NCI-H187 (cell line): ENCODE measurements at places on chromosomes 12 and 14.
A peak's percentile ranks its signal among the peaks of the same experiment; 100 is the strongest.

- DNase-seq, result no peak
Measured at GRCh38 chr12:132596016-132596415, 14.4 kb downstream of the LRCOL1 start.

GRCh38 chr12:122062832-122063693 lies 15.5 kb upstream of the MLXIP start:
- no peak for DNase-seq

- peak; percentile 27 for DNase-seq
Measured at GRCh38 chr12:41277100-41277945, 89.2 kb downstream of the PDZRN4 start.

GRCh38 chr12:26748412-26748740 lies 84.6 kb downstream of the ITPR2 start:
- DNase-seq, result no peak

- no peak for DNase-seq
Measured at GRCh38 chr12:109113661-109114321, 2.6 kb upstream of the ACACB start.

DNA sequence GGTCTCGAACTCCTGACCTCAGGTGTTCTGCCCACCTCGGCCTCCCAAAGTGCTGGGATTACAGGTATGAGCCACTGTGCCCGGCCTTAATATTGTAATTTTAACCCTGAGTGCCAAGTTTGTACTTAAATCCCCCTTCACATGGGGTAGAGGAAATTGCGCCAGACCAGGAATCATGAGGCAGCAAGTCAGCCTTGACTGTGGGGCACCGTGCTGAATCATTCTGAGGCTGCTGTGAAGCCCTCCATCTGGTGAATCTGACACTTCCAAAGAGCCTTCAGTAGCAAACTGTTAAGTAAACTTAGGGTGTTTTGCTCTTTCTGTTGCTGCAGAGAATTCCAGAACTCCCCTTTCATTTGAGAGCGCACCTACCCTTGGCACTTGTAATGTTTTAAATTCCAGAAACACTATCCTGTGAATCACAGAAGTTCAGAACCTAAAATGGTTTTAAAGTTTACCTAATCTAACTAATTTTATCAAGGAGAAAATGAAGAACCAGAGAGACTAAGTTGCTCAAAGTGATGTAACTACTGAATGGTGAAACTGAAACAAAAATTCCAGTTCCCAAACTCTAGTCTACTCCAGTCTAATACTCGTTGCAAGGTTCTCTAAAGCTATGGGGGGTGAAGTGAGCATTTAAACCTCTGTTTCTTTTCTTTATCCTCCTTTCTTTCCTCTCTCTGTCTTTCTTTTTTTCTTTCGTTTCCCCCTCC lies 7.5 kb downstream of the HEBP1 start:
- DNase-seq, result no peak

DNA sequence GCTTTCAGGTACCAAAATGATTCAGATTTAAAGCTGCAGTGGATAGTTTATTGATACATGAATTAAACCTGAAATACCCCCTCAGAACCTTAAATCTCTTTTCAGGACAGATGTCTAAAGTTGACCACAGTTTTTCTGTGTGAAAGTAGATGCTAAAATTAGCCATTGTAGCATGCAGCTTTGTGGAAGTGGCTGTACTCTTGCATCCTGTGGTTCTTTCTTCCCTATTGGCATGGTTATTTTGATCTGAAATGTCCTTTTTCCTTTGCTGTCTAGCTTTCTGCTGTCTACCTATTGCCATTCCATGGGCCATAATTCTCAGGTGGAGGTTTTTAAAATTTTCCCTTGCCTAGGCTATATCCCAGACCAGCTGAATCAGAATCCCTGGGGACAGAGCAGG lies 455.6 kb downstream of the ZFP36L1 start:
- no peak for DNase-seq

DNA sequence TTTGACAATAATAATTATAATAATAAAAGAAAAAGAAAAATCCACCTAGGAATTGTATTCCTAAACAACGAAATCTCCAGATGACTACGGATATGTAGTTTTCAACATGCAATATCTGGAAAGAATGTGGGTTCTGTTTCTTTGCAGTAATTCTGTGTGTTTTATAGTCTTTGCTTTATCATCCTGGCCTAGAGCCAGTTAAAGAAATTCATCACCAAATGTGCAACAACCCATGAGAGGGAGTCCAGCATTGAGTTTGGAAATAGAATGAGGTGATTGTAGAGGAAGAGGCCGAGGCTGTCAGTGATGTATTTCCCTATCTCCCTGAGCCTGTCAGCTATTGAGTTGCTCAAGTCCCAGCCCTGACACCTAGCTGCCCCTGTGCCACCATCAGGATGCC lies 200.5 kb upstream of the DCN start:
- DNase-seq, result no peak

GRCh38 chr12:90964616-90965015 lies 9.6 kb upstream of the CCER1 start:
- DNase-seq, result no peak

GRCh38 chr14:77000340-77001270 lies 27.9 kb downstream of the IRF2BPL start:
- DNase-seq, result peak; percentile 80

DNA sequence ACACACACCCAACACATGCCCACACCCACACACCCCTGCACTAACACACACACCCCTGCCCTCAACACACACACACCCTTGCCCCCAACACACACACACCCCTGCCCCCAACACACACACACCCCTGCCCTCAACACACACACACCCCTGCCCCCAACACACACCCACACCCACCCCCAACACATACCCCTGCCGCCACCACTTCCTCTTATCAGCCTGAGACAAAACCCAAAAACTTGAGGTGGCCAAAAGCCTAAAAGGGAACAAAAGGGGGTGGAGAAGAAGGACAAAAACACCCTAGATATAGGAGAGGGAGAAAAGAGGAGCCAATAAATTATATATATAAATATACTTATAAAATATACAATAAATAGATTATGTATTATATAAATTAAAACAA lies 9.1 kb upstream of the DEGS2 start:
- DNase-seq, result no peak

GRCh38 chr14:94346841-94347240 lies 23.7 kb upstream of the SERPINA6 start:
- DNase-seq, result no peak

DNA sequence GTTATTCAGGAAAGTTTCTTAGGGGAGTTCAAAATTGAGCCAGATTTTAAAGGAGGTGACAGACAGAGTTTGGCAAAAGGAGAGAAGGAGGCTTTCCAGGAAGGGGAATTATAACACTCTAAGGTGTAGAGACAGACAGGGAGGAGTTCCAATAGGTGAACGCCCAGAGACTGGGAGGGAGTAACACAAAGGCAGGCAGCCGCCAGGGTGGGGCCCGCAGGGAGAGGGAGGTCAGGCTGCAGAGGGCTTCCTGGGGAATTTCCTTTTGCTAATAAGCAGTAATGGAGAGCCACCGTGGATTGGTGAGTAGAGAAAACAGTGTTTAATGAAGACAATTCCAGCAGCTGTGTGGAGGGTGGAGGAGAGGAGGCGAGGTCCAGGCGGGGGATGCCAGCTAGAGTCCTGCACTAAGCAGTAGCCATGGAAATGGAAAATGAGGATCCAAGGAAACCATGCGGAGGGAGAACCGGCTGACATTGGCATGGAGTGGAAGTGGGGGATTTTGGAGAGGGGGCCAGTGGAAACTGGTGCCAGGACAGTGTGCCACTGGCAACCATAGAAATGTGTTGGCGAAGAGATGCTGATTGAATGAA lies 22.2 kb downstream of the GRIN2B start:
- no peak for DNase-seq

DNA sequence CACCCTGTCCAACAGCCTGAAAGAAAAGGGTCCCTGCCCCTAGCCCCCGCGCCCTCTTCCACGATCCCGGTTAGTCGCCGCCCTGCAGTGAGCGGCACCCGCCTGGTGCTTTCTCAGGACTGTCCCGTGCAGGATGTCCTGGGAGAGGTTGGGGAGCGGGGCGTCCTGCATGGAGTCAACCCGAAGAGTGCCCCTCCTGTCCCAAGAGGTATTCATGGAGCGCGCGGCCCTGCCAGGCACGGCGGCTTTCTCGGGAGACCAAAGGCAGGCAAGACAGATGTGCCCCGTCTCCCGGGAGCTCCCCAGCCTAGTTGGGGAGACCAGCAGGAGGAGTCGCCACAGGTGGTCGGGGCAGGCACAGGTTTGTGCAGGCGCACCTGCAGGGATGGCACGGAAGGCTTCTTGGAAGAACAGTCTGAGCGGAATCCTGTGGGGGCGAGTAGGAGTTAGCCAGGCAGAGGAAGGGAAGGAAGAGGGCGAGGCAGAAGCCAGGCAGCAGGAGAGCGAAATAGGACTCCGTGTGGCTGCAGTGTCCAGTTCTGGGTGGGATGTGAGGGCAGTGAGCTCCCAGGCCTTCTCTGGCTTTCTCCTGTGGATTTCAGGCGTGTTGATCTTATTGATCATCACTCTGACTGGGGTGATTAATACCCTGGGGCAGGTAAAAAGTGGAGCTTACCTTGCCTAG lies 723 bp downstream of the SIVA1 start:
- DNase-seq, result no peak

DNA sequence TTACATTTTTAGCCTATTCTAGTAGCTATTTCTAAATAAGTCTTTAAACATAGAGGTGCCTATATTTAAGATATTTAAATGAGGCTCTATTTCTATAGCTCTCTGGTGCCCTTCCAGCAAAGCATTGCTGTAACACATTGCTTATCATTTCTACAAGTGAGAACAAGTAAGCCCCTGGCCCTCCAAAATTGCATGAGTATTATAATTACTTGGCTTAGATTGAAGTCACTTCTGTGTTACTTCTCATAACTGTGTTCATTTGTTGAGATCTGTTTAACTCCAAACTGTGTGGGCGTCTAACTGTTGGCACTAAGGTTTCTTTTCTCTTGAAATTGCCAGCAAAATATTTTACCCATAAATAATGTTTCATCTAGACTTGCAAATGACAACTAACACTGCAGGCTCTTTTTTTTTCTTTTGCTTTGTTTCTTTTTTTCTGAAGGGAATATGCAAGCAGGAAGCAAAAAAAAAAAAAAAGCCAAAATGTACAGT lies 66.5 kb downstream of the DAD1 start:
- DNase-seq, result no peak

DNA sequence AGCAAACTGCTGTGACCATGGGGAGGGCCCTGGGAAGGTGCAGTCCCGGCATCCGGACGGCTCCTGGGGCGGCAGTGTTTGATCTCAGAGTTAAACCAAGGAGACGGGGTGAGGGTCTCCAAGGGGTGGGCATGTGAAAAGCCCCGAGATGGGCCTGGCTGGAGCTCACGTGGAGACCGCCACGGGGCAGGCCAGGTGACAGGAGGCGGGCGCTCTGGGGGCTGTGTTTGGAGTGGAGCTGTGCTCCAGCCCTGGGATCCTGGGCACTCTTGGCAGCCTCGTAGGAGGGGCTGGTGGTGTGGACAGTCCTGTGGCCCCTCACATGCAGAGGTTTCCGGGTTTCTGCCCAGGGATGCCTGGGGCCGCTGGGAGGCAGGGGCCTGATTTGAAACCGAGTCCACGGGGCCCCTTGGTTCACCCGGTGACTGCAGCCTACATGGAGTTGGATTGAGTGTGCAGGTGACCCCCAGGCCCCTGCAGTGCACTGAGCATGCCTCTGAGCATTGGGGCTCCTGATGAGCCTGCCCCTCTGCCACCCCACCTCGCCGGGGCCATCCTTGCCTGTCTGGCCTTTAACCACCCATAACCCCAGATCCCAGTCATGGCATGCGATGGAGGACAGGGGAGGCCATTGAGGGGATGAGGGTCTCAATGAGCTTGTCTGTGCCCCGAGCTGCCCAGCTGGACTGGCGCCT lies 8.4 kb downstream of the KIF26A start:
- no peak for DNase-seq

DNA sequence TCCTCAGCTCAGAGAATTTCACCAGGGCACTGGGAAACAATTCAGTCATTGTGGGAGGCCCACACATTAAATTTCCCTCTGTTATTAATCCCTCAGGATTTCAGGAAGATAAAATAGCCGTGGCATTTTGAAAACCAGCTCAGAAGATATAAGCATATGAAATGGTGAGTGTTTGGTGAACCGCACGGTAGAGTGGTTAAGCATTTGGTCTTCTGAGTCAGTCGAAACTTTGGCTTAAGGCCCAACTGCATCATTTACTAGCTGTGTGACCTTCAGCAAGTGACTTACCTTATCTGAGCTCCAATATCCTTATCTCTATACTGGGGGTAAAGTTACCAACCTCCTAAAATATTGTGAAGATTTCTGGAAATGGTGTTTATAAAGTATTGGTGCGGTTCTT lies 5.2 kb upstream of the VRK1 start:
- no peak for DNase-seq

DNA sequence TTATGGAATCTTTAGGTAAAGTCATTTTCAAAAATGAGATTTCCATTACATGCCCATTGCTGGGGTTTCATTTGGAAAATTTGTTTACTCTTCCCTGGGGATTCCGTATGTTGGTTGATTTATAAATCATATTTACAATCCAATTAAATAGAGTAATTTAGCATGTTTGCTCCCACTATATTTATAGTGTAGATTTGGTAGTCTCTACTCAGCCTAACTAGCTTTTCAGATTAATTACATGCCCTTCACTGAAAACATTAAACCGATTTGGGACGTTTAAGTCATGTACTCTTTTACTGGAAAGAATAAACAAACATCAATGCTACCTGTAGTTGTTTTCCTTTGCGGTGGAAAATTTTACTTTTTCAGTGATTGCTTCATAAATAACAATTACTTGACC lies 10.4 kb downstream of the PAX9 start:
- DNase-seq, result no peak

GRCh38 chr14:60184146-60184904 lies 19.1 kb upstream of the DHRS7 start:
- DNase-seq, result no peak

GRCh38 chr14:44420226-44420625 lies 86.9 kb downstream of the FSCB start:
- DNase-seq, result no peak
